Cerebellar nuclear complex (tissue), 1 donor: ENCODE measurements at places on chromosomes 7 and 10.

- DNase-seq: no peak
Observed at GRCh38 chr10:36393801-36394200, 731.6 kb upstream of the ANKRD30A start.

- no peak for DNase-seq
Observed at GRCh38 chr10:50988792-50989191, 85.5 kb upstream of the PRKG1 start.

DNA sequence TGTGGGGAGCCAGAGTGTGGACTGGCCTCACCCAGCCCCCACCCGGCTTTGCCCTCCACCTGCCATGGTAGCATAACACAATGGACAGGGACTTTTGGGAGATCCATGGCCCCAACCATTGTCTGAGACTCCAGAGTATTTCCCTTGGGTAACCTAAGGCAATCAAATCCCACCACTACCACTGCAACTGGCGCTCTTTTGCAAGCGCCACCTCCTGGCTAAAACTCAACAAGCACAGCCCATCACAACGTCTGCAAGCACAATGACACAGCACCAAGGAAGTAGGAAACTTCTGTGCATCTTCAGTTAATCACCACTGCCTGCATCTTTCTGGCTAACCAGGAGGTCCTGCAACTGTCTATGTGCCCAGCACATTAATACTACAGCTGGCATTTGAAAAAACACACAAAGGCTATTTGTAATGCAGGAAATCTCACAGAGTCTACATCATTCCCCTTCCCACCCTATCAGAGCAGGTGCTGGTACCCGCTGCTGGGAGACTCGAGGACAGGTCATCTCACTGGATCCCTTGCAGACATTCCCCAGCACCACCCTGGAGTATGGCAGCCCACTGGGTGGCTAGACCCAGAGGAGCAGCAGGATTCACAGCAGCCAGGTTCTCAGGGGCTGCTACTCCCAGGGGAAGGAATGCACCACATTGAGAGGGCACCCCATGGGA lies 27.7 kb downstream of the ANKRD26 start:
- no peak for DNase-seq

DNA sequence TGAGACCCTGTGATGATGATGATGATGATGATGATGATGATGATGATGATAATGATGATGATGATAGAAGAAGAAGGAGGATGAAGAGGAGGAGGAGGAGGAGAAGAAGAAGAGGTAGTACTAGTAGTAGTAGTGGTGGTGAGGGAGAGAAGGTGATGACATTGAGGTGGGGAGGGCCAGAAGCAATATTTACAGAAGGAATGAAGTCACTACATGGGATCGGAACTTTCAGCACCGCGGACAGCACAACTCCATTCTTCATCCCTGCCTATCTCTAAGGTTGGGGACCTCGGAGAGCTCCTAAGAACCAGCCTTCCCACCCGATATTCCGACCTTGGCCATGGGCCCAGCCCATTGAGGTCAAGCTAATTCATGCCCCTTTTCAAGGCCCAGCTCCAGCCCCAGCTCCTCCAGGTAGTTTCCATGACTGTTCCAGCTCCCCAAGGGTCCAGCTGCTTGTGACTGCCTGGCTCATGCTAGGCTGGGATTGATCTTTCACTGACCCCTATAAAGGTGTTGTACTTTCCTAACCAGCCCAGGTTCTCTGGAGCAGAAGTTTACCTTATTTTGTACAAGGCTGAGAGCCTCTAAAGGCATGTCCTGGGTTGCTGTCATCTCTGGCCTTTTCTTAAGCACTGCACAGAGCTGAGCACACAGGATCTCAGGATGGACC lies 10.3 kb downstream of the CRHR2 start:
- DNase-seq: no peak

GRCh38 chr7:112122798-112123197 lies 83.4 kb downstream of the DOCK4 start:
- DNase-seq: no peak

GRCh38 chr7:89773611-89774010 lies 380.7 kb upstream of the STEAP1 start:
- no peak for DNase-seq

DNA sequence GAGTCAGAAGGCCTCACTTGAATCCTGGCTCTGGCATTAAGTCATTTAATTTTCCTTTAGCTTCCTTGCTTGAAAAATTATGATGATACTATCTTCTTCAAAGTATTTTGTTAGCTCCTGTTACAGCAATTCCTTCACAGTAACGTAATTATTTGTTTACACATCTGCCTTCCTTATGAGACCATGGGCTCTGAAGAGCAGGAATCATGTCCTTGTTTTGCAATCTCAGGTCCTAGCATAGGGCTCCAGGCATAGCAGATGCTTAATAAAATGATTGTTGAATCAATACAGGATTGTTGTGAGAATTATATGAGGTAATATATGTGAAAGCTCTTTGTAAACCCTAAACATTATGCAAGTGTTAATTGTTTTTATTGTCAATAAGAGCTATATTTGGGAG lies 25.5 kb downstream of the KLHDC10 start:
- DNase-seq: no peak

- DNase-seq: no peak
Observed at GRCh38 chr10:21160116-21160515, 263.0 kb upstream of the NEBL start.

DNA sequence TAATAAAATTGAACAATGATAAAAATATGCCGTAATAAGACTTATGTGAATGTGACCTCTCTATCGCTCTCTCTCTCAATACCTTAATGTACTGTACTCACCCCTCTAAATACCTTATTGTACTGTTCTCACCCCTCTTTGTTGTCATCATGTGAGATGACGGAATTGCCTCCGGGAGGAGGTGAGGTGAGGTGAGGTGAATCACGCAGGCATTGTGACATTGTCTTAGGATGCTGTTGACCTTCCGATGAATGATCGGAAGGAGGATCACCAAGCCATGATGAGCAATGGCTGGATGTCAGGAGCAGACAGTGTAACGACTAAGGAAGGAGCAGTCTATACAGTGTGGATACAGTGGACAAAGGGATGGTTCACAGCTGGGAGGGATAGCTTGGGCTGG lies 87.4 kb upstream of the FAM20C start:
- no peak for DNase-seq
